ENCODE measurements at places on chromosomes 16 and 17. TPM values are rescaled to one million over a fixed set of nuclear protein-coding genes. Genes with fewer than 3 reads are reported as not detected.

GRCh38 chr17:56681561-56682266 is 88.2 kb downstream of the NOG start:
- DNase-seq, result no peak

DNA sequence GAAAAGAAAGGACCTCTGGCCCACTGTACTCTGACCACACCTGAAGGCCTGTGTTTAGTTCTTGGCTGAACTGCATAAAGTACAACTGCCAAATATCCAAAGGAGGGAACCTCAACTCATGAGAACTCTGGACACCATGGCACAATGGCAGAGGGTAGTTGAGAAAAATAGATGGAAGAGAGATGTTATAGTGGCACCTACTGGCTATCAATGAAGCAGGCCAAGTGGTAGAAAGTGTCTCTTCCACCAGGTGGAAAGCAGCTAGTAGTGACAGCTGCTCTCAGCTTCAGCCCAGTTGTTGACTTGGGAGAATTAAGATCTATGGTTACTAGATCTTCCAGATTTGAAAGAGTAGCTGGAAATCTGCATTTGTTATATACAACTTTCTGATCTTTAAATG is 3.2 kb downstream of the MED31 start:
- DNase-seq, result no peak

DNA sequence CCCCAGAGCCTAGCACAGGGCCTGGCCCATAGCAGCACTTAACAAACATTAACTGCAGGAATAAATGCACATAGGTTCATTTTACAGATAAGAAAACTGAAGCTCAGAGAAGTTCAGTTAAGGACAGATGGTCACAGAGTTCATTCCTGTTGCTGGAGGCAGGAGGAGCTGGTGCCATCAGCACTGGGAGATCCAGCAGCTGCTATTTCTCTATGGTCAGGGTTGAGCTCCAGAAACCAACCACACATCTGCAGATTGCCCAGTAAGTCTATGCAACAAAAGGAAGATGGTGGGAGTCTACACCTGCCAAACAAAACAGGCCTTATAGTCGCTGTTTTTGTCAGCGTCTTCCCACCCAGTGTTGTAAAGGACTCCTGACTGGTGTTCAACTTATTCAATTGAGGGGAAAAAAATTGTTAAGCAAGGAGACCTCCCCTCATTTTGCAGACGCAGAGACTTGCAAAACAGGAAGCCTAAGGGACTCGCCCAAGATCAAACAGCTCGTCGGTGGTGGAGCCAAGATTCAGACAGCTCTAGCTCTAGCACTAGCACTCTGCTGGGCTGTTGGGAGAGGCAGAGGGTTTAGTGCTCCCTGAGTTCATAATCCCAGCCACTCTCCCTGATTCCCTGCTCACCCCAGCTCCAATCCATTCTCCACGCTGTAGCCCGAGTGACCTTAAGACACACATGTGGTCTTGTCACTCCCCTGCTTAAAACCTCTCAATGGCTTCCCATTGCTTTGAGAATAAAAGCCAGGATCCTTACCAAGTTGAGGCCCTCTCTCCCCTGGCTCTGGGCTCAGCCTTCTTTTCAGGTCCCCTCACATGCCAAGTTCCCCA is 9.0 kb downstream of the NOG start:
- DNase-seq, result no peak

DNA sequence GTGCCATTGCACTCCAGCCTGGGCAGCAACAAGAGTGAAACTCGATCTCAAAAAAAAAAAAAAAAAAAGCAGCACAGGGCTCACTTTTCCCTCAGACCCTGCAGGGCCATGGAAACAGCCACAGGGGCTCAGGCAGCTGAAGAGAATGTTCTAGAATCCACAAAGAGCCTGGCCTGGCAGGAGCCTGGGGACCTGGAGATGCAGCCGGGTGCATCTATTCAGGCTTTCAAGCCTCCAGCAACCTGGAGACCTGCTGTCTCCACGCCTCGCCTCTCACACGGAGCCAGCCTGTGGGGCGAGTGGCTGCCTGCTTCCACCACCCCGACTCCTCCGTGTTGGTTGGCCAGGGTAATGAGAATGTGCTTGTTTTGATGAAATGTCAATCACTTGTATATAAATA is 44.0 kb upstream of the MEAK7 start:
- DNase-seq, result no peak

Gene CDH1
- total RNA-seq, result 1.1 TPM

DNA sequence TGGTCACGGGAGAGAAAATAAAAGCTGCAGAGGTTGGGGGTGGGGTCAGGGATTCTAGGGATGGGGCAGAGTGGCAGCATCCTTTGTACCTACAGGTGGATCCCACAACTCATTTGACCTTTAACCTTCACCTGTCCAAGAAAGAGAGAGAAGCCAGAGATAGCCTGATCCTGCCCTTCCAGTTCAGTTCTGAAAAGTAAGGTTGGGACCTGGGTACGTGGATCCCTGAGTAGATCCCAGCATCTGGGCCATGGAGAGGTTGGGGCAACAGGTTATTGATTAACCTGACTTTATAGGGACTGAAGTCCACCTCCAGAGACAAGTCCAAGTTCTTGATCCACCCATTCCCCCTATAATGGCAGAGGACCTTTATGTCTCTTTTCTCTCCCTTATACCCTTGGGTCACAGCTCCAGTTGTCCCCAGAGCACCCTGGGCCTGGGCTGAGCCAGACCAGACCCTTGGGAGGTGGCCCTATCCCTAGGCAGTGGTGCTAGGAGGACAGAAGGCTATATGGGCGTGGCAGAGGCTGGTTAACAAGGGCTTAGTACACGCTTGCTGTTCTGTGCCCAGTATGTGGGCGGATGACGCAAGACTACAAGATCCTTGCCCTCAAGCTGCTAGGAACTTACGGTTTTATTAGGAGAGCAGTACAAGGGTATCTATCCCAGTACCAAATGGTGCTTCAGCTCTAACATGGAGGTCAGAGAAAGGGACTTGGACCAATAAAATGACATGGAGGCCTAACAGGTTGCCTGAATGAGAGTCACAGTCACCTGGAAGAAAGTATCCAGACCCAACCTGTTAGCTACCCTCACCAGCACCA is 3.3 kb downstream of the CLDN7 start:
- DNase-seq, result no peak

GRCh38 chr16:50360033-50360778 is 8.6 kb downstream of the BRD7 start:
- DNase-seq, result no peak

GRCh38 chr17:63880706-63881105 is 1.0 kb downstream of the GH2 start:
- no peak for DNase-seq

GRCh38 chr17:76232342-76232741 is 8.0 kb downstream of the RNF157 start:
- no peak for DNase-seq

Gene KRTAP3-3
- total RNA-seq, result not detected

DNA sequence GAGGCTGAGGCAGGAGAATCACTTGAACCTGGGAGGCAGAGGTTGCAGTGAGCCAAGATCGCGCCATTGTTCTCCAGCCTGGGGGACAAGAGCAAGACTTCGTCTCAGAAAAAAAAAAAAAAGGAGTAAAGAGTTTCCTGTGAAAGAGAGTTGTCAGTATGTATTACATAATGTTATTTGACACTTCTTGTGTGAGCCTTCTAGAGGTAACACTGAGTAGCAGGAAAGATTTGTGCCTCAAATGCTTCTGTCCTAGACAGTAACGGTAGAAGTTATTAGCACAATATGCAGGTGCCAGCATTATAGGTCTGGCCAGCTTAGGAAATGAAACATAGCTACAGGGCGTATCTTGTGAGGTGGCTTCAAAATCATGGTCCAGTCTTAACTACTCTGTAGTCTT is 6.2 kb downstream of the RPS6KB1 start:
- DNase-seq, result no peak

Gene ST6GALNAC2
- not detected for total RNA-seq

DNA sequence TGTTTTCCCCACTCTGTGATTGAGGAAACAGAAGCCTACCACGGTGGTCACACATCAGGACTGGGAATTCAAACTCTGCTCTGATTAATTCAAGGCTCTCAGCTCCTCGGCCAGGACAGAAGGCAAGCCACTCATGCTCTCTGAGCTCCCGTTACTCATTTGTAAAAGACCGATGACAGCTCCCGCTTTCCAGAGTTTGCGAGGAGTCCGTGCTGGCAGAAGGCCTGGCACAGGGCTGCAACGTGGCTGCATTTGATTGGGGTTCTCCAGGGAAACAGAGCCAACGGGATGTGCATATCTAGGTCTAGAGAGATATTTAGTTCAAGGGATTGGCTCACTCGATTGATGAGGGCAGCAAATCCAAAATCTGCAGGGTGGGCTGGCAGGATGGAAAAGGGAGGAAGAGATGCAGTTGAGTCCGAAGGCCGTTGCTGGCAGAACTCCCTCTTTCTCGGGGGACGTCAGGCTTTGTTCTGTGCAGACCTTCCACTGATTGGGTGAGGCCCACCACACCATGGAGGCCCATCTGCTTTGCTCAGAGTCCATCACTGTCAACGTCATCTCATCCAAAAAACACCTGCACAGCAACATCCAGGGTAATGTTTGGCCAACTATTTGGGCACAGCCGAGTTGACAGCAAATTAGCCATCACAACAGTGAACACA is 215.5 kb upstream of the RPL38 start:
- no peak for DNase-seq

Gene HOXB1
- total RNA-seq, result not detected

- DNase-seq, result no peak
Observed at GRCh38 chr16:66662445-66663194, 33.9 kb downstream of the CMTM4 start.

DNA sequence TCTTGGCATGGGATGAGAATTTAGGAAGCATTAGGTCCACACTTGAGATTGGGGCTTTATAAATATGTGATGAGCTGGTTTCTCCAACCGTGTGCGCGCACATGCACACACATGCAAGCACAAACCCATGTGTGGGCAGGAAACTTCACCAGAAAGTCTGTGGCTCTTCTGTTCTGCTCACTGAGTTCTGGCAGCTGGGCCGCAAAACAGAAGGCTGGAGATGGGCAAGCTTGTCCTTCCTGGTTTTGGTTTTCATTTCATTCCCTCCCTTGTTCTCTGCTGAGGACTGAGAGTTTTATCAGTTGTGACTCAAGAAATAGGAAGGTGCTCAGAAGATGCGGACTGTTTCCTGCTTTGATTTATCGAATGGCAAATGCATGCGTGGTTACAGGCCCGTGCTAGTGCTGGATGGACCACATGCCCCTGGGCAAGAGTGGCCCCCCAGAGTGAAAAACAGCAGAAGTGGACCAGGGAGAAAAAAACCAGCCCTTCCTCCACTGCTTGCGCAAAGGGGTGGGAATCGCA is 14.1 kb downstream of the MAP3K14 start:
- peak; percentile 38 for DNase-seq

DNA sequence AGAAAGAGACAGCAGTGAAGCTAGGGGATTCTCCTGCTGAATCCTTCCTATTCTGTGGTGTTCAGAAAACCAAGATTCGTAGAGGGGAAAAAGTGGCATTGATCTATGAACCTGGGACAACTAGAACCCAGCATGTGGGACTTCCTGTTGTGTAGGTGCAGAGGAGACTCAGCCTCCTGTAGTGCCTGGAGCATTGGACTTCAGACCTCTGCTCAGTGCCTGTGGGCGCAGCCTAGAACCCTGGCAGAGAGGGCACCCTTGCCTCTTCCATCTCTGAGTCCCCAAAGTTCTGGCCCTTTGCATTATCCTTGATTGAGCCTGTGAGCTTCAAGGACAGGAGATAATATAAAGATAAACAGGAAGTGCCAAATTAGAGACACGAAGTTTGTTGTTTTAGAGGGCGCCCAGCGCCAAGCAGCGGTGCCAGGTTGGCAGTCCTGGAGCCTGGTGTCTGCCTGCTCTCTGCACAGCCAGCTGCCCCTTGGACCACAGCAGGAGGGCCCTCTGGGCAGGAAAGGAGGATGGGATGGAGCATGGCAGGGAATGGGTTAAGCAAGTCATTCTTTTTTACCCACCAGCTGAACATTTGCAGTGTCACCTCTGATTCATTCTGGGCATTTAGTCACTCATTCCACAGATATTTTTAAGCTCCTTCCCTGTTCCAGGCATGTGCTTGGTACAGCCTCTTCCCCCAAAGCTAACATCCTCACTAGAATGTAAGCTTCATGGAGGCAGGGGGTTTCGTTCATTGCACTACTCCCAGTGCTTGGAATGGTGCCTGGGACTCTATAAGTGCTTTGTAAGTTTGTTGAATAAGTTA is 11.9 kb upstream of the SP6 start:
- DNase-seq, result no peak

DNA sequence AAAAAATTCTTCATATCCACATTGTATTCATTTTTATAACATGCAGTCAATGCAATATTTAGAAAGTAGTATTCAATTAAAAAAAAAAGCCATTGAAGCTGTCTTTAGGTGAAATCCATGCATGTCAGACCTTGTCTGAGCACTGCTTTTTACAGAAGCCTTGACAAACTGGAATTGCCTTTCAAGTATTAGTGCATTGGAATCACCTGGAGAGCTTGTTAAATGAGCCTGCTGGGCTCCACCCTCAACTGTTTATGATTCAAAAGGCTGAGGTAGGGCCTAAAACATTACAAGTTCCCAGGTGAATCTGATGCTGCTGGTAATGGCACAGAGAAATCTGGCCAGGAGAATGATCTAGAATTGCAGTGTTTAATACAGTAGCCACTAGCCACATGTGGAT is 85.8 kb downstream of the HIC1 start:
- DNase-seq, result no peak

GRCh38 chr17:21252796-21253645 is at the start of gene NATD1:
Gene NATD1, minus strand, starts transcription at chr17:21253410. Its CDS starts 146 bp downstream, at chr17:21253264.
- DNase-seq, result peak; percentile 84

Gene FAM20A
- 2.8 TPM for total RNA-seq

DNA sequence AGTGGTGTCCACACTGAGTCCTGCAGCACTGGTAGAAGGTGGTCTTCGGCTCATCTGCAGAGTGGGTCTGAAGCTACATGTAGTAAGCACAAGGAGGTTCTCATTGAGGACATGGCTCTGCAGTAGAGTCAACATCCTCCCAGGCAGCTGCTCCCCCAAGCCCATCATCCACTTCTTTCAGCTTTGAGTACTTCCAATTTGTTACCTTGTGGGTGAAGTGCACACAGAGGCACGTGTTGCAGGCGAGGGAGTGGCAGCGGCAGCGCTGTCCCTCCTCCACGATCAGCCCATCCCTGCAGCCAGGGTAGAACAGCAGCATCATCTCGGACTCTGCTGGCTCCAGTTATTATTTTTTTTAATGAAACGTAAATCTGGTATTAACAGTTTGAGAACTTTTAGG is 1.8 kb upstream of the SSTR2 start:
- DNase-seq, result no peak

Gene LGALS9B
- not detected for total RNA-seq

Gene TMEM92
- total RNA-seq, result not detected

Gene HOXB13
- 0.16 TPM for total RNA-seq
